ENCODE measurements at places on chromosomes 12 and 14. TPM values are rescaled to one million over a fixed set of nuclear protein-coding genes. Genes with fewer than 3 reads are reported as not detected.

The RPAP3 gene
- total RNA-seq = 58.1 TPM

- no peak for DNase-seq
Measured at GRCh38 chr14:99971941-99972747, 93.1 kb upstream of the EVL start.

DNA sequence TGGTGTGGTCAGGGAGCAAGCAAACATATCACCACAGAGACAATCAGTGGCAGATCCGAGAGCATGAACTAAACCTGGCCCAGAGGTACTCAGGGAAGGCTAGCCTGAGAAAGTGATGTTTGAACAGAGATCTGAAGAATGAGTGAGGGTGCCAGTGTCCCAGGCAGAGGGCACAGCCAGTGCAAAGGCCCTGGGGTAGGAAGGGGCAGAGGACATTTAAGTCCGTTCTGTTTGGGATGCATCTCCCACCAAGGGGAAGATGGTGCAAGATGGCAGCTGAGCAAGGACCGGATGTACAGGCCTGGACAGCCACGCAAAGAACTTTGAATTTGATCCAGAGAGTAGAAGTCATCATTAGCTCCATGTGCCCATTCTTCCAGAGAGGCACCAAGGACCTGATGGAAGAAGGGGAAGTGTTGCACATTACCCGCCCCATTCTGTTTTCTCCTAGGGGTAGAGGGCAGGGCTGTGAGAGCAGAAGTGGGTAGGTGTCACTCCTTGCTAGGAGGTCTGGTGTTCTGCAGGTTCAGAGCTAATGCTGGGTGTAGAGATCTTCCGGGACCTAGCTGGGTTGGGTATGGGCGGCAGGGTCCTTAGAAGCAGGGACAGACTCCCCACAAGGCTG lies 3.9 kb downstream of the DTX1 start:
- no peak for DNase-seq

The PNMA1 gene
- total RNA-seq = 33.2 TPM

The SLC7A8 gene
- total RNA-seq = 28.9 TPM

- no peak for DNase-seq
Measured at GRCh38 chr12:48379794-48380193, 29.1 kb upstream of the ZNF641 start.

- peak; percentile 83 for DNase-seq
Measured at GRCh38 chr12:63779498-63780481, at the start of gene RXYLT1. TSS of gene RXYLT1 (plus strand) at chr12:63779909. CDS start at chr12:63779961, 52 bp downstream.

DNA sequence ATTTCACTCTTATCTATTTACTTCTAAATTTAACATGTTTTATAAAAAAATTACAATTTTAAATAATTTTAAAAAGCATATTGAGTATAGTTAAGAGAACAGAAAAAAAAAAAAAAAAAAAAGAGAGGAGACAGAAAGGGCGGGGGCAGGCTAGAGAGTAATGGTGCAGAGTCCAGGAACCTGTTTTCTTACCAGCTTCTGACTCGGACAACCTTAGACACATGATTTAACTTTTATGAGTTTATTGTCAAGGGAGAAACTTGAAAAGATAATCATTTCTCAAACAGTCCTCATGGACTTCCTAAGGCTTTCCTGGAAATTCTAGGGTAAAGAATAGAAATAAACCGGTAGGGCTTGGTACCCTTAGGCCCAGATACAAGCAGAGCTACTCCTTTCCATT lies 84.3 kb downstream of the RPS6KA5 start:
- DNase-seq = peak; percentile 17

All from Caco-2 (cell line).